Endodermal cell (in vitro differentiated cells): ENCODE measurements at places on chromosomes 12 and 14.

DNA sequence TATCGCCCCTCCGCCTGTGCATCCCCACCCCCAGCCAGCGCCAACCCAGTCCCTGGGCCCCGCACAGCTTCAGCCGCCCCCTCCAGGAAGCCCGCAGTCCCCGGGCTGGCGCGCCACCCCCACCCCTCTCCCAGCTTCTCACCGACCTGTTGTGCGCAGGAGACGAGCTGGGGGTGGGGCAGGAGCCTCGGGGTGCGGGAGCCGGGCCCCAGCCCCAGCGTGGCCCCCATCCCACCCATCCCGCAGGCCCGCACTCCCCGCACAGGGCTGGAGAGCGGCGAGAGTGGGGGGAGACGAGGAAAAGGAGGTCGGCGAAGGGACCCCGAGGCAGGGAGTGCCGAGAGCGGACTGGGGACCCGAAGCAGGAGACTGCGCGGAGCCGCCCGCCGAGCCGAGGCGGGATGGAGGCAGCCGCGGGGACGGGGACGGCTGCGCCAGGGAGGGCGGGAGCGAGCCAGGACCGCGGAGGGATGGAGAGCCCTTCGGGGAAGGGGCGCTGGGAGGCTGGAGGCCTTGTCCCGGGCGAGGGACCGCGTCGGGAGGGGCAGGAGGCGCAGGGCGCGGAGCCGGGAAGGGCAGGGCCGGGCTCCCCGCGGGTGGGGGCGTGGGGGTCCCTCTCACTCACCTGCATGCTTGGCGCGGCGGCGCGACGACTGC lies 498 bp downstream of the PIANP start:
- DNase-seq = peak; percentile 85

DNA sequence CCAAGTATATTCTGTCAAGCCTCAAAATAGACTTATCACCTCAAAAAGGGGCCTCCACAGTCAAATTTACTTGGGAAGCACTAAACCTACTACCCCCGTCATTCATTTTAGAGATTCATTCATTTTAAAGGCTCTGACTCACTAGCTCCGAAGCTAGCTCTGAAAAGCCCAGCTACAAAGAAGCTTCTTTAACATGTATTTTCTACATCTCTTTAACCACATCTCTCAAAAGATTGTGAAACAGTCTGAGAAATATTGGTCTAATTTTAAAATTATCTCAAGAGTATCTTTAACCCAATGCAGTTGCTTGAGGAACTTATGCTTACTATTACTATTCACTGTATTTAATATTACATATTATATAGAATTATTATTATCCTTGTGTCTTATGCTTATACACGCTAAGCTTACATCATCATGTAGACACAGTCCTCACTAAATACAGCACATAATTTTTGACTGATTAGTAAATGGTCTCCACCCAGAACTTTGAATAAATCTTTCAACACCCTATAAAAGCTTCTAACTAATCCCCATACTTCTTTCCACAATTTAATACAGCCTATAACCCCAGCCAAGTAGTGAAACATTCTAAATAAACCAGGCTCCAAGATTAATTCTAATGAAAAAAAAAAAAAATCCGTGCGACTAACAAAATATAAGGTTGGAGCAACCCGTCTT lies 7.8 kb downstream of the NT5DC3 start:
- no peak for DNase-seq

DNA sequence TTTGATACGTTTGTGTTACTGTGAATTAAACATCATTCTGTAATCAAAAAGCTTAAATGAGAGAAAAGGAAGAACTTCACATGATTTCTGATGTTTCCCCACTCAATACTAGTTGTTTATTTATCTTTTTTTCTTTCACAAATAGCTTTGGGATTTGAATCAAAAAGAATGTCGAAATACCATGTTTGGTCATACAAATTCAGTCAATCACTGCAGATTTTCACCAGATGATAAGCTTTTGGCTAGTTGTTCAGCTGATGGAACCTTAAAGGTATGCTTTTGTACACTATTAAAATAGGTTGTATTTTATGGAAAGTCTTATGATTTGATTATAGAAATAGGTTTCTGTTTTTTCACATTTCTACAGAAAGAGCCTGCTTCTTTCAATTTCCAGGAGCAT lies 41.5 kb downstream of the APAF1 start:
- no peak for DNase-seq

- DNase-seq = no peak
These were observed 128.8 kb downstream of the CCDC60 start for GRCh38 chr12:119463211-119463926.

DNA sequence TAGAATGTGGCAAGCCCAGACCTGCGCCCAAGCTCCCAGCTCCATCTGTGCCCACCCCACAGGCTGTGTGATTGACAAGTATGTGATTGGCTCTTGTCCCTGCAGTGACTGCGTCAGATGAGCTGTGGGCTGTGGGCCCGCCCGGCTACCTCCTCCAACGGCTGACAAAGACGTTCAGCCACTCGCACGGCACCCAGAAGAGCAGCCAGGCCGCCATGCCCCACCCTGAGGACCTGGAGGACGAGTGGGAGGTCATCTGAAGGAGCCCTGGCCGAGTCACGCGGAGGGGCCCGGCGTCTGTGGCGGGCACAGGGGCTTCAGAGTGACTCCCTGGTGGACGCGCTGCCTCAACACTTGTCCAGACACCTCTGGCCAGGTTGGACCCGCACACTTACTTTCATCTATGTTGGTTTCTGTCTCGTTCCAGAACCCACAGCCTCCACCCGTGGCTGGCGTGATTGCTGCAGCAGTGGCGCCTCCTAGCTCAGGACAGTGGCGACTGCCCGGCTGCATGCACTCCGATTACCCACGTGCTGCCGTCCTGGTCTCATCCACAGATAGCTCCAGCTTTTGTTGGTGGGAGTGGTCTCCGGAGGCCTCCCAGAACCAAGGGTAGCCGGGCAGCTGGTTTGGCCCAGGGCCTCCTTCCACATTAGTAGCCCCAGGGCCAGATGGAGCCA lies 11.4 kb downstream of the ANKRD9 start:
- peak; percentile 86 for DNase-seq

DNA sequence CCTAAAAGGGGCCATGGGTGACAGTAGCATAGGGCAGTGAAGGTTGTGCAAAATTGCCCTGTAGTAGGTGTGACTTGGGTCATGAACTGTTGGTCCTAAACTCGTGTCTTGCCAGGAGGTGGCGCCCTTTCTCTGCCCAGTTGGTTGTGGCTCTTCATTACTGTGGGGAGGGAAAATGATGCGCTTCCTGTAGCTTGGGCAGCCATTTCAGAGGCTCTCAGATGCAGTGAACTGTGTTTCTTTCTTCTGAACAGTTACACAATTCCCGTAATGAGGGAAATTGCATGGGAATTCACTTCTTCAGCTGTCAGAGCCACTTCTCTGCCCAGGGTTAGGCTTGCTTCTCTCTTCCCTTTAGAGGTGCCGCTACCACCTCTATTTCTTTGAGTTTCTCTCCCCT lies 148.1 kb upstream of the NRXN3 start:
- peak; percentile 95 for DNase-seq

GRCh38 chr12:67377541-67377940 lies 108.4 kb downstream of the CAND1 start:
- DNase-seq = no peak

DNA sequence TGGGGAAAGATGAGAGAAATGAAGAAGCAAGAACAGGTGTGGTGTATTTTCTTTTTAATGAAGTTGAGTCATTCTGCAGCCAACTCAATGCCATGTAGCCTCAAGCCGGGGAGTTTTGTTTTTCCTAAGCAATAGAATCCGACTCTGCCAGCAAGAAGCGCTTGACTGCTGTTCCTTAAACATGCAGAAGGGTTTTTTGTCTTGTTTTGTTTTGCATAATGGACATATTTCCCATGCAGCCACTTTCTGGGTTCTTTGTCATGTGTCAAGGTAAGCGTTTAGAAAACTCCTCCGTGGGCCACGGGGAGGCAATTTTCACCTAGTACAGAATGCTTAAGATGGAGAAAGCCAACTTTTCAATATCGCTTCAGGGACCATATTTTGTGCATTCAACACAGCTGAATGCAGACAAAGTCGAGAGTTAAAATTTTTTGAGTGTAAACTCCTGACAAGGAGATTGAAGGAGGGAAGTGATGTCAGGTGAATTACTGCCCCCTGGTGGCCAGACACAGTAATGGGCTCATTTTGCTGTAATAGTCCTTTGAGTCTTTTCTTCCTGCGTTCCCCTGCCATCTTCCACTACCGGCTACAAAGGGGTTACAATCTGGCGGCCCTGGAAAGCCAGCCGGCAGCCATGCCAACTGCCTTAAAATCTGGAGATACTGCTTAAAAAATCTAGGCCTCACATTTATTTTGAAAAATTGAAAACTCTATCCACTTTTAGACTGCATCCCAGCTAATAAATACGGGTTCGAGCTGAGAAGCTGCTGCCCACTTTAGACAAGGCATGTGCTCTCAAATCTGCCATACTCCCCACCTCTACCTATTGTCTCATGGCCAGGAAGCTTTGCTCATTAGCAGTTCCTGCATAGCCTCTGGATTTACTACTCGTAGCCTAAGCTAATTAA lies 3.2 kb upstream of the FICD start:
- DNase-seq = peak; percentile 95

DNA sequence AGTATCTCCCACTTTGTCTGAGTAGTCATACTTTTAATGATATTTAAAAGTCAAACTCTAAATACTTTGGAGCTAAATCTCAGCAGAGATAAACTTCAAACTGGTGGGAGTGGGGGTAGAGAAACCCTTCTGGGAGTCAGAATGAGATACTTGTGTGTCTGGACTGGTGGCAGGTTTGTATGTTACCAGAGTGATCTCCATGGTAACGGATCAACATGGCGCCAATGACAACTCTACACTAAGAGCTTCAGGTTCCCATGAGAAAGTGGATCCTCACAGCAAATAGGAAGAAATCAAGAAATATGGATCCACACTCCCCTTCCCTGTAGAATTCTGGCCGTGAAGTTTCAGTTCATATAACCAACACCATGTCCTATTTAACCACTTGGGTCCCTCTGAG lies 121.9 kb downstream of the ETV6 start:
- peak; percentile 40 for DNase-seq

- no peak for DNase-seq
These were observed 88.3 kb downstream of the RPS29 start for GRCh38 chr14:49497725-49498348.

DNA sequence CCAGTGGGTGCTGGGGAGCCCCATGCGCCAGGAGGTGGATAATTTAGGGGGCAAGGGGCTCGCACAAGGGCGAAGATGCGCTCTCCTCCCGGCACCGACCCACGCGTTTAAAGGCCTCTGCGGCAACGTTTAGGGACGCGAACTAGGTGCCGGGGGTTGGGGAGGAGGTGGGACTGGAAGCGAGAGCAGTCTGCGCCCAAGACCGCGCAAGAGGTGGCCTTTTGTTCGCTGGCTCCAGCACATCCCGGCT lies 1.3 kb downstream of the SLC38A1 start:
- no peak for DNase-seq

- DNase-seq = peak; percentile 84
These were observed 11.4 kb downstream of the AGAP2 start for GRCh38 chr12:57726884-57727757.

DNA sequence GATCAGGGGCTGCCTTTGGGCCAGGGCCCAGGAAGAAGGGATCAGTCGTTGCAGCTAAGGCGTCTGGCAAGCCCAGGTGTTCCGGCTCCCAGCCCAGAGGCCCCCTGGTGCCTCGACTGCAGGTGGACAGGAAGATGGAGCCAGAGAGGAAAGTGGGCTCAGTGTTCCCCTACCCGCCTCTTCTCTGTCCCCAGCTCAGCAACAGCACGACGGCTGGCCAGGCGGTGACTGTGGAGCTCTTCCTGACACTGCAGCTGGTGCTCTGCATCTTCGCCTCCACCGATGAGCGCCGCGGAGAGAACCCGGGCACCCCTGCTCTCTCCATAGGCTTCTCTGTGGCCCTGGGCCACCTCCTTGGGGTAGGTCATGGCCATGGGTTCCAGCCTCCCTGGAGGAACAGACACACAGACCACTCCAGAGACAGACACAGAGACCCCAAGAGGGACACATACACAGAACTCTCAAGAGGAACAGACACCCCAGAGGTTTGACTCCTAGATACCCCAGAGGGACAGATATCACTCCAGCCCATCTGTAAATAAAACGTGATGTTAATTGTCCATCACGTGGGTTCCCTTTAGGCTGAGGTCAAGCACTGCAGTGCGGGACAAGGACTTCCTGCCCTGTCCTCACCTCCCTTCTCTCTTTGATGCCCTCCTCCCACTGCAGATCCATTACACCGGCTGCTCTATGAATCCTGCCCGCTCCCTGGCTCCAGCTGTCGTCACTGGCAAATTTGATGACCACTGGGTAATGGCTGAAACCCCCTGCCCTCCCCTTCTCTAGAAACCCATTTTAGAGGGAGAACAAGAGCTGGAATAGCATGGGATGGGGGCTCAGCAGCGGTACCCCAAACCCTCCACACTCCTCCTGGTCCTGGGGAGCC lies 3.7 kb downstream of the AQP2 start:
- DNase-seq = peak; percentile 61

- no peak for DNase-seq
These were observed 68.3 kb downstream of the LLPH start for GRCh38 chr12:66062290-66062625.

DNA sequence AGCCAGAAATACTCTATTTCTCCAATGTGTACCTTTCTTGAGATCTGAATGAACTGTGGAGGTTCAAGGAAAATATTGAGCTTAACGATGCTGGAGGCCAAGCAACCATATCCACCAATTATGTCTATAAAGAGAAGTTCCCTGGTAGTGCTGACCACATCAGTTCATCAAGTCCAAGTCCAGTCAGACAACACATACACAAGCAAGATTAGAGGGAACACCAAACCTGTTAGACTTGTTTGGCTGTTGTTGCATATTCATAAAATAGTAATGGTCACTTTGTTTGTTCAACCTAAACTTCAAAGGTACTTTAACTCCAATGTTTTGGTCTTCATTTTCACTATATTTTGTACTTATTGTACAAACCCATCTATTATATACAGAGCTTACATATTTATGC lies 81.6 kb downstream of the LMO3 start:
- DNase-seq = no peak

- peak; percentile 55 for DNase-seq
These were observed 288.0 kb downstream of the TRHDE start for GRCh38 chr12:72560003-72560769.

- DNase-seq = no peak
These were observed 82.4 kb downstream of the CRADD start for GRCh38 chr12:93759512-93760081.
